ENCODE measurements at places on chromosomes 4 and X. TPM values are rescaled to one million over a fixed set of nuclear protein-coding genes. Genes with fewer than 3 reads are reported as not detected.

SH3BP2 gene
- total RNA-seq = 24.8 TPM

GAGE2A gene
- total RNA-seq = not detected

TRIM60 gene
- total RNA-seq = not detected

MGARP gene
- total RNA-seq = 0.94 TPM

GIMD1 gene
- not detected for total RNA-seq

AFF1 gene
- total RNA-seq = 53.6 TPM

HHIP gene
- 29.3 TPM for total RNA-seq

CPLX1 gene
- 0.50 TPM for total RNA-seq

FAM53A gene
- 1.7 TPM for total RNA-seq

HPSE gene
- total RNA-seq = 0.81 TPM

JCHAIN gene
- total RNA-seq = not detected

SPARCL1 gene
- total RNA-seq = 385 TPM

OTC gene
- 0.69 TPM for total RNA-seq

STATH gene
- total RNA-seq = not detected

SATL1 gene
- not detected for total RNA-seq

RPL36A gene
- 499 TPM for total RNA-seq

MFAP3L gene
- total RNA-seq = 0.16 TPM

CORIN gene
- total RNA-seq = 0.16 TPM

FRG2 gene
- total RNA-seq = under 0.01 TPM

CLIC2 gene
- total RNA-seq = 10.4 TPM

PABPC4L gene
- total RNA-seq = 1.4 TPM

VCX3B gene
- not detected for total RNA-seq

TMPRSS11A gene
- not detected for total RNA-seq

TRPC3 gene
- under 0.01 TPM for total RNA-seq

RWDD4 gene
- total RNA-seq = 9.4 TPM

PCDH7 gene
- total RNA-seq = under 0.01 TPM

GAGE12E gene
- total RNA-seq = not detected

SPON2 gene
- 1.3 TPM for total RNA-seq

DSPP gene
- total RNA-seq = not detected

ASB12 gene
- not detected for total RNA-seq

PKD2 gene
- total RNA-seq = 34.5 TPM

RBBP7 gene
- 145 TPM for total RNA-seq

STPG2 gene
- 0.13 TPM for total RNA-seq
